NCI-H2029 (cell line): ENCODE measurements at places on chromosomes 5 and 9.

GRCh38 chr5:32489791-32490562 lies 45.4 kb upstream of the ZFR start:
- peak; percentile 84 for DNase-seq

DNA sequence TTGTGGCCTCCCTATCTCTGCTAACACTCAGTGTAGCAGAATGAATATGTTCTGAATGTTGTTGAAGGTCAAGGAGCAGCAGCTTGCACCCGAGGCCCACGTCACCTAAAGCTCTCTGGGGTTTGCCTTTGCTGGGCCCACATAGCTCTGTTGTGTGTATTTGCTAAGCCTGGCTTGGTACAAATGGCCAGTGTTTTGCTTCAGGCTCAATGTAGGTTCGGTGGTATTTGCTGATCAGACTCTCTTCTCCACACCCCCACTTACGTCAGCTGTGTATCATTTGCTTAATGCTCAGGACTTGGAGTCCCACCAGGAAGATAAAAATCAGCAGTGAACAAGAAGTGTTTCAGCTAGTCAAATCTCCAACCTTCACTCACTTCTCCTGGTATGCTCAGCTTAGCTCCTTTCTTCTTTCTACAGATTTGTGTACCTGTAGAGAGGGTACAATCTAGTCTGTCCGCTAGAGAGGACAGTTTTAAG lies 4.8 kb upstream of the RFESD start:
- no peak for DNase-seq

DNA sequence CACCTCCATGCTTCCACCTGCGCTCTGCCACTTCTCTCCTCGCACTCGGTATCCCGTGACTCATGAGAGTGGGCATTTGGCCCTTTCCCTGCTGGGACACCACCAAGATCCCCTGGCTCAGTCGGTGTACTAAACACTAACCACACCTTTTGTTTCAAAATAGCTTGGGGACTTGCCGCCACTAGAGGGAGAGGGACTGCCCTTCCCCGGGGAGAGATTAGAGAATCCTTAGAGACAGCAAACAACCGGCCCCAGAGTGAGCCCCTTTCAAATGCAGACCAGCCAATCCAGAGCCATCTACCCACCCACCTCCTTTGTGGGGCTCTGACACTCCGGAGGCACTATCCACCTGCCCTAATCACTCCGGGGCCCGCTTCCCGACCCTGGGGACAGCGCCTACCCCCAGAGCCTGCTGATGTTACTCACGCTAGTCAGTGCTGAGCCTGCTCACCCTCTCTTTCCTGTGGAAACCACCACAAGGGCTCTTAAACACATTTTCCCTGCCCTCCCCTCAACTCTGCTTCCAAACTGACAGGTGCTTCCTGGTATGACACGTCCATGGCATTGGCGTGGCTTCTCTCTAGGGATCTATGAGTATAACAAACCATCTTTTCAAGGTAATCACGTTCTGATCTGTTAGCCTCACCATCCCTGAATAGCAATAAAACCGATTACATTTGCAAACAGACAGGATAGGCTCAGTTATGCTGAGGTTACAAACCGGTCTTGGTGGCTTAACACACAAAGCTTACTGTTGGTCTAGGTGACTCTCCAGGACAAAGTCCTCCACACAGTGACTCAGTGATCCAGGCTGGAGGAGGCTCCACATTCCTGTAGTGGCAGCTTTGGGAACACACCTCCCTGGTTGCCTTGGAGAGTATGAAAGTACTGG lies 180.1 kb upstream of the MVB12B start:
- peak; percentile 53 for DNase-seq

GRCh38 chr5:112995764-112996618 lies 19.4 kb downstream of the DCP2 start:
- peak; percentile 38 for DNase-seq

DNA sequence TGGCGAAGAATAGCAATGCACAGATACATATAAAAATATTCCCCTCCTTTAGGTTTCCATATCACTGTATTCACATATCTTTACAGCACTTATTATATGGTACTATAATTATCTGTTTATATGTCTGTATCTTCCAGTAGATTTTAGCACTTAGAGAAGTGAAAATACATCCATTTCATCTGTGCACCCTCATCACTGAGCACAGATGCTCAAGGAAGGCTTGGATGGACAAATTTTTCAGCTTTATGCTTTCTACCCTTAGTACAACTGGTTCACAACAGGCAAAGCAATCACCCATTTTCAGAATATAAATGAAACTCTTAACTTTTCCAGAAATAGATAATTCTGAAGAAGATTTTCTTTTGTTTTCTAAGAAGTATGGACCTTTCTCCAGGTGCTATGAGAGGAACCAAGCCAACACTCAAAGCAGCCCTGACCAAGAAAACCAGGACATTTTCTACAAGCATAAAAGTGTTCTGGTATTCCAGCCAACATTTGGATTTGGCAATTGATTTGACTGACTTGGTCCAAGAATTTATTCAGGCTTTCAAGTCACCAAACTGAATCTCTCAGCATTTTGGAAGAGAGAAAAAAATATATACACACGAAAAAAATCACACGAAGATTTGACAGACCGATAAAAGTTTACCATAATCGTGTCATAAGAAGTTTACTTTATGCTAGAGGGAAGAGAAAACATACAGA lies 170.2 kb upstream of the CD180 start:
- no peak for DNase-seq

GRCh38 chr9:65458465-65458864 lies 173.5 kb upstream of the FOXD4L5 start:
- DNase-seq: no peak

- DNase-seq: no peak
These were observed 218.6 kb downstream of the ESM1 start for GRCh38 chr5:54766748-54767147.

DNA sequence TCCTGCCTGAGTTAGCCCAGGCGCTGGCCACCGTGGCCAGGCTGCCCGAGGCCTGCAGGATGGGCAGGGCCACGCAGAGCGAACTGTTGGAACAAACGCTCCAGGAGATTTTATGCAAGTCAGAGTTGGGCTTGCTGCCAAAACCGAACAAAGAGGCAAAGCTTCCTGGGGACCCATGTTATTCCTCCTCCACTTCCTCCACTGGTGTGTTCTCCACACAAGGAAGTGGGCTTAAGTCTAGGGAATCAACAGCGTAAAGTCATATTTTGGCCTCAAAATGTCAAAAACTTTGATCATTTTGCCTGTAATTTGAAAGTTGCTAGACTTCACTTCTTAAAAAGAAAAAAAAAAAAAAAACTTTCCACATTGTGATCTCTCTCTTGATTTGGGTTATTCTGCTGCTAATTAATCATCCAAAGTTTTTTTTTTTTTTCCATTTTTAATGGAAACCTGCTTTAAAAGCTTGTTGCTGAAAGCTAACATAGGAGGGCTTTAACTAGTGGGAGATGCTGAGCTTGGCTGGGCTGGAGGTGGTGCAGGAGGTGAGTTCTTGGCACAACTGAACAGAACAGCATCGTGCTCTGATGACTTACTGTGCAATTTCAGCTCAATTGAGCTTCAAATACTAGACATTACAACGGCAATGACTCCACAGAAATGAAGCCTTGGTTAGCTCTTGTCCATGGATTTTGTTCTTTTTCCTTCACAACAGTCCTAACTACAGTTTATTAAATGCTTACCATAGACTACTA lies 73.0 kb downstream of the PTPDC1 start:
- peak; percentile 87 for DNase-seq

DNA sequence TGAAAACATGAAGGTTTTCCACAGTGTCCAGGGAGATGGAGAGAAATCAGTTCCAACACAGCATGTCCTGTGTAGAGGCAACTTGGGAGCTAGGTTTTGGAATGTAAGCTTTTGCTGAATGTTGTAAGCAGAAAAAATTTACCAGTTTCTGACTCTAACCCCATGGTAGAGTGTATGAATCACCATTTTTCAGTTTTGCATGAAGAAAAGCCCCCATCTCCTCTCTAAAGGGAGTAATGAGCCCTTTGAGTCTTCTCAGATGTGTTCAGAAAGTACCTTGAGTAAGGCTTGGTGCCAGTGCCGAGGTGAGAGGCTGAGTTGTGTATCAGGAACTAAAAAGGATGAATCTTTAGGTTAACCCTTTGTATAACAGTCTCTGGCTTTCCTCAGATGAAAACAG lies 96.2 kb downstream of the ADRB2 start:
- DNase-seq: no peak

- DNase-seq: no peak
These were observed 317.4 kb downstream of the MCTP1 start for GRCh38 chr5:94967525-94967924.

DNA sequence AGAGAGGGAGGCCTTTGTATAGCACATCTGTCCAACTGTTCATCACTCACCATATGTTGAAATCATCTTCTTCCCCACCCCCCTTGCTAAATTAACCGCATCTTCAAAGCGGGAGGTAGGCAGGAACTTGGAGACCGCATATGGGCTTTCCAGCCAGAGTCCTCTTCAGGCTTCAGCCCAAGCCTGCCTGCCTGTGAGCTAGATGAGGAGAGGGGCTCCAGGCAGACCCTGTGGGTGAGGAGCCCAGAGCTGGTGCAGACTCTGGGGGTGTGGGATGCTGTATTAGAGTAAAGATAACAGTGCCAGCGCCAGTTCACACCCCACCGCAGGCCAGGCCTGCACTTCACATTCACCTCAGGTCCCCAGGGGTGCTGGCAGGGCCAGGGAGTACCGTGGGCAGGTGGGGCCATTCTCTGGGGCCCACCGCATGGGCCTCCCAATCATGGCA lies 16.2 kb downstream of the PRRC2B start:
- DNase-seq: no peak

- no peak for DNase-seq
These were observed 173.7 kb downstream of the CWC27 start for GRCh38 chr5:64942460-64942859.

- no peak for DNase-seq
These were observed 4.6 kb downstream of the ZNF367 start for GRCh38 chr9:96413302-96414221.

GRCh38 chr9:136244122-136244968 lies 1.3 kb downstream of the QSOX2 start:
- no peak for DNase-seq

- DNase-seq: no peak
These were observed 71.8 kb downstream of the C9orf50 start for GRCh38 chr9:129549139-129549538.

DNA sequence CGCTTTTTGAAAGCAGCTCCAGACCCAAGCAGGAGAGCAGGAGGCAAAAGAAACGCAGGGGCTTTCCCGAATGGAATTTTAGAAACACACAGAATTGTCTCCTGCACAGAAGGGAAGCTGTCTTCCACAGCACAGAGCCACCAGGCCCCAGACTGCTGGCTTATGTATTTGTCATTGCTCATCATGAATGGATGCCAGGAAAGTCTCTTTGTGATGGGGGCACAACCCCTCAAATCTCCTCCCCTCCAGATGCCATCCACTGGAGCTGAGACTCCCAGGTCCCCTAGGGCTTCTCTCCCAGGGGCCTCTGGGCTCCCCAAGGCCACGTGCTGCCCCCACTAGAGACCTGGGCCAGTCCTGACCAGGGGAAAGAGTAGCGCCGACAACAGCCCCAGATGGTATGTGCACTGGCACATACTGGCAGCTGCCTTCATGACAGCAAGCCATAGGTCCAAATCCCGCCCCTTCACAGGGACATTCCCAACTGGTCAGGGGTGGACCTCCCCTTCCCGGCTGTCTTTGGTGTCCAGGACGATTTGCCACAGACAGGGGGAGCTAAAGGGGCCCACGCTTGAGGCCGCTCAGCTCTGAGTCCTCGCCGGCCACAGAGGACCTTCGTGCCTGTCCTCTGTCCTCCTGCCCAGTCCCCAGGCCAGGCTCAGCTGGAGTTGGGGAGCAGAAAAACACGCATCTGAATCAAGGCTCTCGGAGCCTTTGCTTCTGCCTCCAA lies 127.8 kb downstream of the KCNIP1 start:
- no peak for DNase-seq

- DNase-seq: no peak
These were observed 13.8 kb downstream of the MACIR start for GRCh38 chr5:103272377-103272776.

GRCh38 chr9:135555203-135555602 lies 6.4 kb upstream of the PAEP start:
- peak; percentile 14 for DNase-seq
